Airway epithelial cell (primary cell): ENCODE measurements at places on chromosomes 2 and 18. TPM values are rescaled to one million over a fixed set of nuclear protein-coding genes. Genes with fewer than 3 reads are reported as not detected.

PHLPP1 gene
- total RNA-seq: 5.9 and 6.8 TPM in 2 replicates

DIPK1C gene
- total RNA-seq: not detected in 2 replicates

BMPR2 gene
- 11.9 and 21.7 TPM in 2 replicates for total RNA-seq

SLC8A1 gene
- 1.1 TPM in 2 replicates for total RNA-seq

SLC23A3 gene
- 0.21 and 0.28 TPM in 2 replicates for total RNA-seq

TMEM163 gene
- not detected in 2 replicates for total RNA-seq

MC4R gene
- not detected in 2 replicates for total RNA-seq

ICOS gene
- not detected in 2 replicates for total RNA-seq

C2orf80 gene
- total RNA-seq: not detected in 2 replicates

RFTN2 gene
- total RNA-seq: not detected in 2 replicates

PKDCC gene
- 0.78 TPM in 1 of 2 replicates, not detected in the other for total RNA-seq
